Dermis microvascular lymphatic vessel endothelial cell (primary cell): ENCODE measurements at places on chromosomes 7 and 10.

DNA sequence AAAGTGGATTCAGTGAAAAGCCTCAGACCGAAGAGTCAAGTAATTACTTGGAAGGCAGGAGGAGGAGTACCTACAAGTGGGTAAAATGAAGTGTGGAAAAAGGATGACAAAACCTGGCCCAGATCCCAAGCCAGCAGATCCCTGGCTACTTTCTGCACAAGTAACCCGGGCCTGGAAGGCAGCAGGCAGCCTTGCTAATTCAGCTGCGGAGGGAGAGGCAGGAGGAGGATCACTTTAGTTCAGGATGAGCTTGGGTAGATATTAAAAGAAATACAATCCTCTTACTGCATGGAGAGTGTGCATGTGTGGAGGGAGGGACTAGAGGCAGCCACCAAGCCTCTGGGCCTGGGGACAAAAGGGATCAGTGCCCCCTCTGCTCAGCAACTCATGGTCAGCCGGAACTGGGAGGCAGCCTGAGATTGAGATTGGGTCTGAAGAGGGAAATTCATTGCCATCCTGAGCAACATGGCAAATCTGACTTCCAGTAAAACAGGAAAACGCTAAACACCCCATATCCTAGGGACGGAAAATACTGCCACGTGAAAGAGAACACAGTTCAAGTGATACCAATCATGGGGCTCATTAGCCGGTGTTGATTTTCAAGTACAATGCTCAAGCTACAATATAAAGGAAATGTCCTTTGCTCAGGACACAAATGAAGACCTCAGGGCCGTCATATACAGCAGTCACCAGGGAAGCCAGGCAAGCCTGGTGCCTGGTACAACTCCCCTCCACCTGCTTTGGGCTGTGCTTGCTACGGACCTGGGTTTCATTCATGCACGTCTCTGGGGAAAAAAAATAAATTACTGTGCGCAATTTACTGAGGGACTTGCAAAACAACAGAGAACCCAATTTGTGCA is 1.3 kb downstream of the AMPH start:
- no peak for DNase-seq

DNA sequence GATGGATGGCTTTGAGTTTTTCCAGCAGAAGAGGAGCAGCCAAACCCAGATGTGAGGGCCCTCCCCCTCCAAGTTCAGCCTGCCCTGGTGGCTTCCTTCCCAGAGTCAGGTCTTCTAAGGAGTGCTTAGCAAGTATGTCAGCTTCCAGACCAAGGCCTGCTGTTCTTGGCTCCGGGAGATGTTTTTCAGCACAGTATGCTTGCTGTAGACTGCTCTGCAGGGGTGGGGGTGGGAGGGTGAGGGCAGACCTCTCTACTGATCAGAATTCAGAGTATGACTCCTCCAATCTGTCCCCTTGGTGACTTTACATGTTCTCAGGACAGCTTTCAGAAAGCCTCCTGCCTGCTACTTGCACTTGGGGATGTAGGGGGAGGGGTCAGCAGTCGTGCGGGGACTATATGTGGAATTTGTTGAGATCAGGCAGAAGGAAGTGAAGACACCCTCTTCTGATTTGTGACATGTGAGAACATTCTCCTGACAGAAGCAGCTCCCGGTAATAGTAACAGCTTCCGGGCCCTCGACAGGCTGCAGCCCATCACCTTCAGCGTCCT is 516.4 kb upstream of the ZMIZ1 start:
- no peak for DNase-seq

- no peak for DNase-seq
These were observed 76.1 kb downstream of the MKI67 start for GRCh38 chr10:128050121-128050516.

DNA sequence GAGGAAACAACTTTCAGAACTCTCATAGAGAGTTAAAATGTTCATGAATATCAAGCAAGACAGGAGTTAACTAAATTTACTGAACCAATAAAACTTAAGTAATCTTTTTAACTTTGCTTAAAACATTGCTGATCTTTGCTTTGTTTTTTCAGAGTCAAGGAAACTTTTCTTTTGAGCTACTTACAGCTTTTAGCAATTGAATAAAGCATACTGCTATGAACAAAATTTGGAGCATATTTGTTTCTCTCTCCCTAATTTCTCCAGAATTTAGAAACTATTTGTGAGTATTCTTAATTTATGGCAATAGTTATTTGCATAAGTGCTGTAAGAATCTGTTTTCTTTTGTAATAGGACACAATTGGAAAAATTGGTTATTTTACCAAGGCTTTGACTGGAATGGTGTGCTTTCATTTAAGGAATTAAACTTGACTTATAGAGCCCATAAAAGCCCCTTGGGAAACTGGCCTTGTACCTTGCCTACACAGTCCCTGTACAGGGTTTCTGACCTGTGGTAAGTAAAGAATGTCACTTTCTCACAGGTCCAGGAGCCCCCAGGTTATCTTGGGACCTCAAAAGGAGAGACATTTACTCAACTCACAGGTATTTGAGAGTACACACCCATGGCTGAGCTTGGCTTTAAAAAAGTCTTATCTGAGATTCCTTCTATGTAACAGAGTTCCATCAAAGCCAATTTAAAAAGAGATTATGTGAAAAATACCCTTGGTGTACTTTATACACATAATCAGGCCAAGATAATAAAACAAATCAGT is 23.3 kb upstream of the KIAA1549 start:
- DNase-seq = no peak

DNA sequence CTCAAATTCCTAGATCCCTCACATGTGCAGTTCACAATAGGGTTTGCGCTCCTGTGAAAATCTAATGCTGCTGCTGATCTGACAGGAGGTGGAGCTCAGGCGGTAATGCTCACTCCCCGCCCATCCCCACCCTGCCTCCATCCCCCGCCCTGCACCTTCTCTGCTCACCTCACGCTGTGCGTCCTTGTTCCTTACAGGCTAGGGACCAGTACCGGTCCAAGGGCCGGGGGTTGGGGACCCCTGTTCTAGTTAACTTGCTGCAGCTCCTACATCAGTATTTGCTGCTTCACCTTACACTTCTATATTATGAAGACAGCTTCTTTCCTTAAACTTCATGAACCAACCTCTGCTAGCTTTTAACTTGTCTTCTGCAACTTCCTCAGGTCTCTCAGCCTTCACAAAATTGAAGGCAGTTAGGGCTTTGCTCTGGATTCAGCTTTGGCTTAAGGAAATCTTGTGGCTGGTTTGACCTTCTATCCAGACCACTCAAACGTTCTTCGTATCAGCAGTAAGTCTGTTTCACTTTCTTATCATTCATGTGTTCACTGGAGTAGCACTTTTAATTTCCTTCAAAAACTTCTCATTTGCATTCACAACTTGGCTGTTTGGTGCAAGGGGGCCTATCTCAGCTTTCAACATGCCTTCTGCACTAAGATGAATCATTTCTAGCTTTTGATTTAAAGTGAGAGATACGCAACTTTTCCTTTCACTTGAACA is 1.7 kb upstream of the TNKS2 start:
- no peak for DNase-seq

DNA sequence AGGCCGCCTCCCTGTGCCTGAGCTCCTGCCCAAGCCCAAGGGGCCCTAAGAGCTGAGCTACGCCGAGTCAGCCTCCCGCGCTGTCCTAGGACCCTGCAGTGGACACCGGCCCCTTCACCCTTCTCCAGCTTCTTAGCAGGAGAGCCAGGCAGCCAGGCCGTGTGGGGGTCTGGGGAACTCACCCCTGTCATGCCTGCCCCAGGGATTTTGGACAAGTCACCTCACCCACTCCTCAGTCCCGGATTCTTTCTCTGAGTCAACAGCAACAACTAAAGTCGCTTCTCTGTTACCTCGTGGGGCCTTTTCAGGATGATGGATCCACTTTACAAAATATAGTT is 79.3 kb downstream of the MKI67 start:
- no peak for DNase-seq

DNA sequence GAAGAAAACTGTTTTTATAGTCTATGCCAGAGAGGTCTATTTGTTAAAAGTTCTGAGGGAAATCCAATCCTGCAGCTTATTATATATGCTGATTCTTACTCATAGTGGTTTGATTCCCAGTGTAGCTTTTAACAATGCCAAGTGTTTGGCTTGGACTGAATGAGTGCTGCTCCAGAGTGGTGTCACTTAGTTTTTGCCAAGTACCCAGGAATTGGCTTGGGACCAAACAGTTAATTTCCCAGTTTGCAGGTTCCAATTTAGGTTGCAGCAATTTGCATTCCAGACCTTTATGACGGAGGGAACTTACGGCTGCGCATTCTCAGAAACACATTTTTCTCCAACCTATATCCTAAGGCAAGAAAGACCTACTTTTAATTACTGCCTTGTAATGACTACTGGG is 32.4 kb downstream of the NSUN6 start:
- peak; percentile 4 for DNase-seq

DNA sequence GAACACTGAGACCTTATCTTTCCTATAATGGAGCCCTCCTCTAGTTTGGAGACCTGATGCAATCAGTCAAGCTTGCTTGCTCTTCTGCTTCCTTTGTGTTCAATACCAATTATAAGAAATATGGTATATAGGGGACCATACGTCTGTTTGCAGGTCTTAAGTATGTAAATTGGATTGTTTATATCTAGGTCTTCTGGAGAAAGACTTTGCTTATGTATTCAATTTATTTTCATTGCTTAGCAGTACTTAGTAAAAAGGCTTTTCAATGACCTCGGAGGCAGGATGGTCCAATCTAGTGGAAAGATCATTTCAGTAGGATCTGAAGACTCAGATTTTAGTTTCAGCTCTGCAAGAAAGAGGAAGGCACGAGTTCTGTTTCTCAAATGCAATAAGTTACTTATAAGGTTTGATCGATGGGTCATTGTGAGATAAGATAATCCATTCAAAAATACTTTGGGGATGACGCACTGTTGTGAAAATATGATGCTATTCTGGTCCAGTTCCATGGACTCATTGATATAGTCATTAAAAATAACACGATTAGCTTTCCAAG is 571.6 kb downstream of the SH2D4B start:
- DNase-seq = no peak

DNA sequence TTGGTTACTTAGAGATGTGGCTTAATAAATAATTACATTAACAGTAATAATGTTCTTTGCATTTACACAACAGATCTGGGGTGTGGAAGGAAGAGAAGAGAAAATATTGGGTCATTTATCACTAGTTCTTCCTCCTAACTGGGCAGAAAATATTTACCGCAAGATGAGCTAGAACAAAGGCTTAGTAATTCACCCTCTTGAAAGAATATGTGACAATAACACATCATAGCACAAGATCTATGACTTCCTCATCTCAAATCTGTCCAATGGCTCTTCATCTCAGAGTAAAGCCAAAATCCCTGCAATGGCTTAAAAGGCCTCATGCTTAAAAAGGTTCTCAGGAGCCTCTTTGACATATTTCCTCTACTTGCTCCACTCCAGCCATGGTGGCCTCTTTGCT is 178.6 kb downstream of the ZNF438 start:
- DNase-seq = no peak

DNA sequence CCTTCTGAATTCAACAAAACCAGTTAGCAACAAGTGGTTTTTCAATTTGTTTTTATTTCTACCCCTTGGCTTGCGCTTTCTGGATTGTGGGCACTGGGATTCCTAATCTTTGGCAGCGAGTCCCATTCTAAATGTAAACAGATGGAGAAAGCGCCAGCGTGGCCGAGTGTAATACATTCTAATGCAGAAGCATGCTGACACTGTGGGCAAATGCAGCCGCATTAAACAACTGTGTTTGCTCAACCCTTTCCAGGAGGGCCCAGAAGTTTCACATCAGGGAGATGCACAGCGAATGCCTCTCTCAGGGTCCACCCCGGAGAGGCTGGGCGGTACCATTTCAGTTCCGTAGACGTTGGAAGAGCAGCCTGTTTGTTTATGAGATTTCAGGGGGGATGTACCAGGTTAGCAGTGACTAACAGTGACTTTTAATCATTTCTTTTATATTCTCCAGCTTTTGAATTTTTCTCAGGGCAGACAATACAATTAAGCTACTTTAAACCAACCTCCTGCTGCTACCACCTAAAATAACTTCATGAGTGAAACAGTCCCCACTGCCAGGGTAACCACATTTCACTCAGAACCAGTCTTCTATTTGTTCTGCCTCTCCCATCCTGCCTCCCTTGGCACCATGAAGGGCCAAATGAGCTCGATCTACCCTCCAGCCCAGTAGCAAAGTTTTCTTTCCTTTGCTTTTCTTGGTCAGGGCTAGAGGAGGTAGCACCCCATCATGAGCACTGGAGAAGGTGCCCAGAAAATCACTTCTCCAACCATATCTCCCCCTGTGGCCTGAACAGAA is 164.2 kb upstream of the ITGB1 start:
- no peak for DNase-seq

GRCh38 chr10:31942435-31942834 is 13.8 kb upstream of the ARHGAP12 start:
- DNase-seq = no peak

DNA sequence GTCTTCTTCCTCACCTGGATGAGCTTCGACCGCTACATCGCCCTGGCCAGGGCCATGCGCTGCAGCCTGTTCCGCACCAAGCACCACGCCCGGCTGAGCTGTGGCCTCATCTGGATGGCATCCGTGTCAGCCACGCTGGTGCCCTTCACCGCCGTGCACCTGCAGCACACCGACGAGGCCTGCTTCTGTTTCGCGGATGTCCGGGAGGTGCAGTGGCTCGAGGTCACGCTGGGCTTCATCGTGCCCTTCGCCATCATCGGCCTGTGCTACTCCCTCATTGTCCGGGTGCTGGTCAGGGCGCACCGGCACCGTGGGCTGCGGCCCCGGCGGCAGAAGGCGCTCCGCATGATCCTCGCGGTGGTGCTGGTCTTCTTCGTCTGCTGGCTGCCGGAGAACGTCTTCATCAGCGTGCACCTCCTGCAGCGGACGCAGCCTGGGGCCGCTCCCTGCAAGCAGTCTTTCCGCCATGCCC is 4.3 kb downstream of the GPER1 start:
- DNase-seq = no peak

DNA sequence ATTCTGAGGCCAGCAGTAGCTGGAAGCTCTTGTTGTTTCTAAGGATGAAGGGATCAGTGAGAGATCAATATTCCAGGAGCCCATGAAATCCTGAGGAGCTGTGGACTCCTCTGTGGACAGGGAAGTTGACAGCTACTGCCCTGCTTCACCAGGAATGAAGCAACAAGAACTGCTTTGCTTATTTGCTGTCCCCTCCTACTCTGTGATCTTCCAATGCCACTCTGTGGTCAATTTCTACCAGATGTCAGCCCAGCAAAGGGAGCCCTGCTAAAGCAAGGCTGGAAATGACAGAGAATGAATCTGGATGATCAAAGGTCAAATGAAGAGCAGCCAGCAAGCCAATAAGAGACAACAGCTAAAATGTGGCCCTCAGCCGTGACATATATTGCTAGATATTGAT is 227.5 kb upstream of the CHRM2 start:
- DNase-seq = no peak
